Activated naive CD4-positive, alpha-beta T cell treated with Interleukin-2 at 50 U/mL for 16 hours (primary cell): ENCODE measurements at places on chromosomes 1 and 21.

GRCh38 chr1:108686614-108687313 lies 5.3 kb upstream of the PRPF38B start:
- DNase-seq, result no peak

DNA sequence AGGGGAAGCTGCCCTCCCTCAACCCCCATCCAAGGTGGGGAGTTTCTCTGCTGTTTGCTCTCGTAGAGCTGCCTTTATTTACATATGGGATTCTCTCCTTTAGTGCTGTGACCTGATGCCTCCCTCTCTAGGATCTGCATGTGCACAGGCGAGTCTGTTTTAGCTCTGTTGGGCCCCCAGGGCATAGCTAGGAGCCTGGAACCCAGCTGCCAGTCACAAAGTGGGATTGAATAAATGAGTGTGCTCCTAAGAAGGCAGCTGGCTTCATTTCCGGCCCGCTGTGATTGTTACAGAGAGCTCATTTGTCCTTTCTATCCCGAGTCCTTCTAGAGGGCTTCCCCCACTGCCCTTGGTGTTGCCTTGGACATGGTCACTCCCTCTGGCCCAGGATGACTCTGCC lies 176.6 kb downstream of the GRIK3 start:
- no peak for DNase-seq

GRCh38 chr1:11473491-11474034 lies 5.4 kb upstream of the DISP3 start:
- no peak for DNase-seq

- DNase-seq, result no peak
Measured at GRCh38 chr1:45809761-45810160, 6.3 kb downstream of the MAST2 start.

GRCh38 chr1:64733581-64734286 lies 11.1 kb upstream of the RAVER2 start:
- DNase-seq, result no peak

- DNase-seq, result no peak
Measured at GRCh38 chr1:222927031-222927430, 112.2 kb downstream of the DISP1 start.

DNA sequence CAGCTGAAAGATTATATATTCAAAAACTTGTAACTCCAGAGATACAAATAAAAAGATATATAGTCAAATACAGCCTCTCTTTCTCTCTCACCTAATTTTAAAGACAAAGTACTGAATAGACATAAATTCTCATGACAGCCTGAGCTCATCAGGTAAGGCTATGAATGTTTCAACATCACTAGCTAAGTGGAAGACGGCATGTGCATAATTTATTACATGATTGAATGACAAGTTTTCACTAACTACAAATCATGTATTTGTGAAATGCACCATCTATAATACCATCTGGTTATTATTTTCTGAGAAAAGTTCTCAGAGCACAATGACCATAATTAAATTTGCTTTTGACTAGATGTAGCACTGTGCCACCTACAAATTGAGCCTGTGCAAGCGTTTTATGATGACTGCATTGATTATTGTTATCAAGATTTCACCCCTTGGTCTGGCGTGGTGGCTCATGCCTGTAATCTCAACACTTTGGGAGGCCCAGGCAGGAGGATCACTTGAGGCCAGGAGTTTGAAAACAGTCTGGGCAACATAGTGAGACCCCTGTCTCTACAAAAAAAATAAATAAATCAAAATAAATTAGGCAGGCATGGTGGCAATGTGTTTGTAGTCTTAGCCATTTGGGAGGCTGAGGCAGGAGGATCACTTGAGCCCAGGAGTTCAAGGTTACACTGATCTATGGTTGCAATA lies 128.2 kb downstream of the APP start:
- DNase-seq, result no peak

DNA sequence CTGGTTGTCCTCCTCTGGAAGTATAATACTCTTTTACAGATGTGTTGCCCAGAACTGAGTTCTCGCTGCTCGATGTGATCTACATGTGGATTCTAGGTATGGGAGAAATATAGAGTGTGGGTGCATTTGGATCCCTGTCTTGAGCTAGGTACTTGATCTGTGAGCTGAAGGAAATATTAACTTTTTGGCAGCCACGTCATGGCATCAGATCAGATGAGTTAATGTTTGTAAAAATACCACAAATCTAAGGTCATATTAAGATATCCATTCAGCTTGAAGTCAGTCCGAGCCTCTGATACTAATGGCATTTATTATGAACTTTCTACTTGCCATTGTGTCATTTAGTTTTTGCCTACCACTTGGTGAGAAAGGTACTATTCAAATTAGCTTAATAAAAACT lies 24.6 kb downstream of the MAPKAPK2 start:
- DNase-seq, result no peak

DNA sequence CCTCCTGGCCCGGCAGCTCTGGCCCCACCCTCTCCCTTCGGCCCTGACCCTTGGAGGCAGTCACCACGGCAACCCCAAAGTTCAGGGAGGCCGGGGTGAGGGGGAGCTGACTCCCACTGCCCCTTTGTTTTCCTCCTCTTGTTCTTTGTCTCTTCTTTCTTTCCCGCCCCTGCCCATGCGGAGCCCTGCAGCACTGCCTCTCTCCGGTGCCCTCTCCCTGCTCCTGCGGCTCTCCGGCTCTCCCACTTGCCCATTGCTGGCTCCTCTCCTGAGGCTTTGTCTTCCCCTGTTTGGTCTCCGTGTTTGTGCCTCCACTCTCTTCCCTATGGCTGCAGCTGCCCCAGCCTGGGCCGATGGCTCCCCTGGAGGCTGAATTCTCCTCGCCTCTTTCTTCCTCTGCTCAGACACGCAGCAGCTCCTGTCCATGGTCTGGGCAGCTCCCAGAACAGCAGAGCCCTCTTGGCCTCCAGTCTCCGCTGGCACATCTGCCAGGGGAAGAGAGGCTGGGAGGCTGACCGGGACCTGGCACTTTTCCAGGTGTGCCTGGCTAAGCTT lies 5.8 kb downstream of the CELSR2 start:
- no peak for DNase-seq

- no peak for DNase-seq
Measured at GRCh38 chr1:212951126-212951946, 995 bp downstream of the VASH2 start.

GRCh38 chr21:33866826-33867225 lies 48.8 kb downstream of the ATP5PO start:
- no peak for DNase-seq

DNA sequence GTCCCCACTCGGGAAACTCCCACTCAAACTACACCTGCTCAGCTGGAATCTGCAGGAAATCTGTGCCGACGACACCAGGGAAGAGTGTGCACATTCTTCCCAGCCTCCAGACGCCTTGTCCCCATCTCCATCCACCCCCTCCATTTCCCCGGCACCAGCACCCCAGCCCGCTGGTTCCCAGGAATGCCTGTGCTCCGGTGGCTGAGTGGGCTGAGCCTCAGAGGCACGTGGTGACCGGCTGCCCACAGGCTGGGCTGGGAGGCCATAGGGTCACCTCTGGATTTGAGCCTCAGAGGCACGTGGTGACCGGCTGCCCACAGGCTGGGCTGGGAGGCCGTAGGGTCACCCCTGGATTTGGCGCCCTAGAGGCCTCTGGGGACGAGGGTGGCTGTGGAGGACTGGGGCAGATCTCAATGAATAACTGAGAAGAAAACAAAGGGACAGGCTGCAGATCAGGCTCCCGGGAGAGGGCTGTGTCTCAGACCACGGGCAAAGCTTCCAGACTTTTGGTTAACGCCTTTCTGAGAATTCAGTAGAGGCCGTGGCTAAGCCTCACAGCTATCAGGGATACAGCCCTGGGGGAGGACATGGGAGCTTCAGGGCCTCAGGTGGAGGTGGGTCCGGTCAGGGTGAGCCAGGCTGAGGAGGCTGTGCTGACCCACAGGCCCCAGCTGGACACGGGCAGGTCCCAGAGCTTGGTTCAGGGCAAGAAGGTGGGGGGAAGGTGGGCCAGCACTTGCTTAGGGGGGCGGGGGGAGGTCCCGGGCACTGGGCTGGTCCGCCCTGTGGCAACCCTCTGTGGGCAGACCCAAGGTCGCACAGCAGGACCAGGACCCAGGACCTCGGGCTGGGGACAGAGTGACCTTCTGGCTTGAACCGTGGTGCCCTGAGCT lies 17.3 kb upstream of the TTLL10 start:
- DNase-seq, result no peak
